T-helper 9 cell (primary cell): ENCODE measurements at places on chromosomes 6 and 20.

DNA sequence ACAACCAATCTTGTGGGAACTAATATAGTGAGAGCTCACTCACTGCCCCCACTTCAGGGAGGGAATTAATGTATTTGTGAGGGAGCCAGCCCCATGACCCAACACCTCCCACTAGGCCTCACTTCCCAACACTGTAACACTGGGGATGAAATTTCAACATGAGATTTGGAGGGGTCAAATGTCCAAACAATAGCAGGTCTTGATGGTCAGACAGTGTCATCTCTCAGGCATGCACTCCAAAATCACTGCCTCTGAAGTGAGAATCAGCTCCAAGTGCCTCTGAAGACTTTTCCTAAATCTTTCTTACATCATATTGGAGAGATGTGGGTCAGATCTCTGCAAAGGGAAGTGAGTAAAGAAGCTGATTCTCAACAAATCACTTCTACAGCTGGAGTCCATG lies 13.8 kb upstream of the SAYSD1 start:
- no peak for DNase-seq

DNA sequence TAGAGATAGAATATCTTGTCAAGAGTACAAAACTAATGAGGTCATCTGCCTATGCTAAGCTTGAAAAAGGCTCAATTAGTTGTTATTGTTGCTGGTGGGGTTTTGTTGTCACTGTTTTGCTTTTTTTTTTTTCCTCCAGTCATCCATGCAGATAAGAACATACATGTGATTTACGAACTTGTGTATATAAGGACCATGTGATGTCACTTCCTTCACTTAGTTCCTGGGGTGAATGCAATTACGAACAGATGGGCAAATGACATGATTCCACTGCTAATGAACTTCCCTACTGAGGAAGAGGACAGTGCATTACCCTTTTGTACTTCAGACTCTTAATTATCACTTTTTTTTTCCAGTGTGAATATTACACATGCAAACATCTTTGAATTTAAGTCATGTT lies 1175.3 kb upstream of the GJE1 start:
- no peak for DNase-seq

- no peak for DNase-seq
Observed at GRCh38 chr6:87122477-87122876, 27.6 kb upstream of the CGA start.

- DNase-seq, result no peak
Observed at GRCh38 chr6:50520326-50521266, 192.7 kb upstream of the TFAP2D start.

DNA sequence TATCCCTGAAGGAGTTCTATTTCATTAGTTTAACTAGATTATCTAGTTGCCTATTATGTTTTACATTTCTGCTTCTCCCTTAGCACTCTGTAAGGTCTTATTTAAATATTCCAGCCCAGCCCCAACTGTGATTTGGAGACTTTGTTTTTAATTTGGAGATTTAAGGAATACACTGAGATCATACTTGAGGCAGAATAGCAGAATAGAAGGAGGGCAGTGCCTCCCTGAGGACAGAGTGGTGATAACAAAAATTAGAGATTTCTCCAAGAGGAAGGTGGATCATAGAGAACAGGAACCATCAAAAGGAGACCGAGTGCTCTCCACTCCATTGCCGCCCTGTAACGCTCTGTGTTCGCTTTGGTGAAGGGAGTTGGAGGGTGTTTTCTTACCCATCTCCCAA lies 14.8 kb upstream of the CD164 start:
- DNase-seq, result no peak

- DNase-seq, result no peak
Observed at GRCh38 chr20:25220021-25220730, 24.7 kb downstream of the ENTPD6 start.

GRCh38 chr6:1028723-1029122 lies 283.2 kb upstream of the FOXQ1 start:
- no peak for DNase-seq

GRCh38 chr20:60062431-60063047 lies 104.3 kb downstream of the CDH26 start:
- no peak for DNase-seq

GRCh38 chr6:5162355-5162754 lies 77.2 kb downstream of the PPP1R3G start:
- no peak for DNase-seq

GRCh38 chr6:9461188-9461587 lies 953.7 kb downstream of the TFAP2A start:
- DNase-seq, result no peak

DNA sequence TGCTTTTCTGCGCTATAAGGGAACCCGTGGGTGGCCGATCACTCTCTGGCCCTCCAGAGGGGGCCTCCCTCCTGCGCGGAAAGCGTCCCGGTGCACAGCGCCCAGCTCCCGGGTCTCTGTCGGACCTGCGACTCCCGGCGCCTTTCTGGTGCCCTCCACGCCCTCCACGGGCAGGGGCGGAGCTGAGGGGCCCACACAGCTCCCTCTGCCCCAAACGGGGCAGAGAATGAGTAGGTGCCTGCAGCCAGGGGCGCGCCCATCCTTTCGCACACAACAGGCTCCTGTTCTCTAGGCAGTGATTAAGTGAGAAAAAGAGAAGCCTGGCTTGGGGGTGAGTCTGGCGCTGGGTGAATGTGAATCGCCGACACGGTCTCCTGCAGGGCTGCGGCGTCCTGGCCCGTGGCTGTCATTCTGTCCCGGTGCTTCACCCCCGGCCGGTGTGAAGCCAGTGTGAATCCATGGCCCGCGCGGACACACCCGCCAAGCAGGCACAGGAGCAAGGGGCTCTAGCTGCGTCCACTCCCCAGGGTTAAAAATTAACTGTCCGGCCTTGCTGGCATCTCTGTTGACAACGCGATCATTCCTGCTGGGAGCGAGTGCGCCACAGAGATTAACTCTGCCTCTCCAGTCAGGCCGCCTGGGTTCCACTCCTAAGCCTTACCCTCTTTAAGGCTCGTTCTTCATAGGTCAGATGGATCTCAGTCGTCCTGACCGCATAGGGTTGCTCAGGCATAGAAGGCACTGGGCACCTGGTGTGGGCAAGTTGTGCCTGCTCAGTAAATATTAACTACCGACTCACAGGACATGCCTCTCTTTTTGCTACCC lies 88.8 kb downstream of the PCSK2 start:
- DNase-seq, result no peak

DNA sequence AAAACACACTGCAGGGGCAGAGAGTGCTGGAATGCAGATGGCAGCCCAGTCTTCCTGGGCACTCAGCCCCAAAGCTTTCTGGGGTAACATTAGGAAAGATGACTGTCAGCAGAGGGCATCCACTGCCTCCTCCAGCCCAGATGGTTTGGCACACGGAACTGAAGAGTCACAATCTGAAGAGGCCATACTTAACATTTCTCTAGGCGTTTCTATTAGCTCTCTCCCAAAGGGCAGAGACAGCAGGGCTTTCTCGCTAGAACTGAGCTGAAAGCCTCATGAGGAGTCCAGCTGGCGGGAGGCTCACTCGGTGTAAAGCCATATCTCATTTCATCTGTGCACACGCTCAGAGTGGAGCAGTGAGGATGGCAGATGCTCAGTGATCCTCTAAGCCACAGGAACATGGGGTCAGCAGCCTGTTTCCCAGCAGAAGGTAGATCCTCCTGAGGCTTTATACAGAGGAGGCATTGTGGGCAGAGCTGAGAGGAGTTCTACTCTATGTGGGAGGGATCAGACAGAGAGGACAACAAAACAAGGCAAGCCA lies 28.1 kb downstream of the ALDH8A1 start:
- no peak for DNase-seq

DNA sequence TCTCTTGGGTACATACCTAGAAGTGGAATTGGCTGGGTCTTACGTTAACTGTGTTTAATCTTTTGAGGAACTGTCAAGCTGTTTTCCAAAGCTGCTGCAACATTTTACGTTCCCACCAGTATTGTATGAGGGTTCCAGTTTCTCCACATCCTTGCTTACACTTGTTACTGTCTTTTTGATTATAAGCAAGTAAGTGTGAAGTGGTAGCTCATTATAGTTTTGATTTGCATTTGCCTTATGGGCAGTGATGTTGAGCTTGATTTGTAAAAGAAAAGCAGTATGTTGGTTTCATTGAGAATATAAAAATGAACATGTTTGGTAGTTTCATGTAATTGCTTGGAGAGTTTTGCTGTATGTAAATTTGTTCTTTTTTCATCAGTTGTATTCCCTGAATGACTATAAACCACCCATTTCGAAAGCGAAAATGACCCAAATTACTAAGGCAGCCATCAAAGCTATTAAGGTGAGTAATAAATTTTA lies 40.4 kb downstream of the SCAF8 start:
- no peak for DNase-seq

DNA sequence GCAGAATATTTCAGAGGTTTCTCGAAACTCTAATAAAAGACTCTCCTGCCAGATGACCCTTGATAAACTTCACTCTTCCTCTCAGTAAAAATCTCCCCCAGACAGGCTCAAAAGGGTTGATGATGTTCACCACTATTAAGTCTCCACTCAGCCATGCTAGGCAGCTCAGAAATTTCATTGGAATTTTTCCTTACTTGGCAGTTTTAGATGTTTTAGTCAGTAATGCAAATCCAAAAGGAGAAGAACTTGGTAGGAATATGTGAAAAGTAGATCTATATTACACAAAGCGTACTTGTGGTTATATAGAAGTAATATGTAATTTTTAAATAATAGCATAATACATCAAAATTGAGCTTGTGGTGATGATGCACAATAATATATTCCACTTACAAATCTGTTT lies 333.0 kb downstream of the PHF3 start:
- DNase-seq, result no peak

DNA sequence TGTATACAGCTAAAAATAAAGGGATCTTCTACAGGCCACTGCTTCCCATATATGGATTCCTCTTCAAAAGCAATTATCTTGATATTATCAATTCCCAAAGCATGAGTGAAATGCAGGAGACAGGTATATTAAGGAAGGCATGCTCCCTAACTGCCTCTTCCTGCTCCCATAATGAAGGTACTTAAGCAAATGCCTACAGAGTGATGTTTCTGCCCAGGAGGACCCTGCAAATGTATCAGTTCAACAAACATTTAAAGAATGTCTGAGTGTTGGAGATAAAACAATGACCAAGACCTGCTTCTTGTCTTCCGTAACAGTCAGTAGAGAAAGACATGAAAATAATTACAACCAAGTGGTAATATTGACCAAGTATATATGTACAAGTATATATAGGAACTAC lies 4.2 kb downstream of the UBE2J1 start:
- DNase-seq, result no peak

GRCh38 chr20:17838921-17839320 lies 129.7 kb downstream of the SNX5 start:
- no peak for DNase-seq

DNA sequence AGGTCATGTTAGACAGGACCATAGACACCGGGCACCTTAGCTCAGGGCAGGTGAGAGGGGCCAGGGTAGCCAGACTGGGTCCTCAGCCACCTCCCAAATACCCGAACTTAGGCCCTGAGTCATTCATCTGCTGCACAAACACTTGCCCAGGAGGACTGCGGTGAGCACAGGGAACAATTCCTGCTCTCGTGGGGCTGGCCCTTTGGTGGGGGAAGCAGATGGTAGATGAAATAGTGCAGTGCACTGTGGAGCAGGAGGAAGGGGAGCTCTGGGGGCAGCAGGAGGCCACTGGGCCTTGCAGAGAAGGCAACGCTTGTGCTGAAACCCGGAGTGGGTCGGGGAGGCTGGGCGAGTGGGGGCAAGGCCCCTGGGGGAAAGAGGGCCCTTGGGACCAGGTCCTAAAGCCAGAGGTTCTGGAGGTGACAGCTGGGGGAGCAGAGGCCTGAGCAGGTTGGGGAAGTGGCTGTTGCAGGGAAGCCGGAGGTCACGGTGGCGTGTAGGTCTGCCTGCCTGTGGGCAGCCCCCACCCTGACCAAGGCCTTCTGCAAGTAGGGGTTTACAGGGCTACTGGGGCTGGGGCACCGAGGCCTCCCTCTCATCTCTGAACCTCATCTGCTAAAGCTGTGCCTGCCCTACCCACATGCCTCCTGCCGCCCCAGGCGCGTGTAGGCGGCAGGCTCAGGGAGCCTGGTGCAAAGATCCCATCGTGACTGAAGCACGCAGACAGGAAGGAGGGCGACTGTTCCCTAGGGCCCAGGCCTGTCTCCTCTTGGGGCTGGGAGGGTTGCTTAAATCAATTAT lies 4.7 kb upstream of the NPBWR2 start:
- no peak for DNase-seq

DNA sequence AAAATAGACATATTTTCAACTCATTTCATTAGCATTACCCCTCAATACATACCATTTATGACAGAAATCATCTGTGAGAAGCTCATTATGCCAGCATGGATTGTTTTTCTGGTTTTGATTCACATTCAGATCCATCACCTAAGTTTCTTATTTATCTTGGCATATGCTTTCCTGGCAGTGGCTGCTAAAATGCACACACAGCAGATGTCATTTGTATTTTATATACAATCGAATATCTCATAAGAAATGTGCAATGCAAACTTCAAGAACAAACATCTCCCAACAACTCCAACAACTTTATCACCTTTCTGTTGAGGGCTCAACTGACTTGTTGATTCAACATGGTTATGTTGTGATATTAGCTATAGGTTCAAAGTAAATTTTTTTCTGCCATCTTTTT lies 208.3 kb downstream of the PHACTR1 start:
- no peak for DNase-seq

- no peak for DNase-seq
Observed at GRCh38 chr6:76351275-76351674, 278.8 kb upstream of the IMPG1 start.

DNA sequence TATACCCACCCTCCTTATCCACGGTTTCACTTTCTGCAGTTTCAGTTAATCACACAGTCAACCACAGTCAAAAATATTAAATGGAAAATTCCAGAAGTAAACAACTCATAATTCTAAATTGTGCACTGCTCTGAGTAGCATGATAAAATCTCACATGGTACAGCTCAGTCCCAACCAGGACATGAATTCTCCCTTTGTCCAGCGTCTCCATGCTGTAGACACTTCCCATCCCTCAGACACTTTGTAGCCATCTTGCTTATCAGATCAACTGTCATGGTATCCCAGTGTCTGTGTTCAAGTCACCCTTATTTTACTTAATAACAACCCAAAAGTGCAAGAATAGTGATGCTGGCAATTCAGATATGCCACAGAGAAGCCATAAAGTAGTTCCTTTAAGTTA lies 94.7 kb downstream of the PDE10A start:
- no peak for DNase-seq

DNA sequence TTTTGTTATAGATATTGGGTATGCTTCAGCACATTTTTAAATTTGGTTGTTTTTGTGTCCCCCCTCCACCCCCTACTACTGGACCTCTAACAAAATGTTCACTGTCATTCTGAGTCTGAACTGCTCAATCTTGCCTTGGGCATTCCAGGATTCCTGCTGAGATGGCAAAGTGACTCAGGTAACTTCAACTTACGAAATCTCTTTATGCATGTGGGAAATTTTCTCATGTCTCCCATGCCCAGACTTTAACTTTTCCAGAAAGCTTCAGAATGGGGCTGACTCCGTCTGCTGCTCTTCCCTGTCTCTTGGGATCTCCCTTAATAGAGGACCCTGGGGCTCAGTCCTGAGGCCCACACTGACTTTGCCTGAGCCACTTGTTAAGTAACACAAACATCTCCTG lies 14.0 kb downstream of the CYP39A1 start:
- no peak for DNase-seq
